ENCODE measurements at places on chromosomes 6 and 20. TPM values are rescaled to one million over a fixed set of nuclear protein-coding genes. Genes with fewer than 3 reads are reported as not detected.

SPATS1 gene
- polyA plus RNA-seq: not detected

GPR63 gene
- 3.5 TPM for polyA plus RNA-seq

CST2 gene
- not detected for polyA plus RNA-seq

DNA sequence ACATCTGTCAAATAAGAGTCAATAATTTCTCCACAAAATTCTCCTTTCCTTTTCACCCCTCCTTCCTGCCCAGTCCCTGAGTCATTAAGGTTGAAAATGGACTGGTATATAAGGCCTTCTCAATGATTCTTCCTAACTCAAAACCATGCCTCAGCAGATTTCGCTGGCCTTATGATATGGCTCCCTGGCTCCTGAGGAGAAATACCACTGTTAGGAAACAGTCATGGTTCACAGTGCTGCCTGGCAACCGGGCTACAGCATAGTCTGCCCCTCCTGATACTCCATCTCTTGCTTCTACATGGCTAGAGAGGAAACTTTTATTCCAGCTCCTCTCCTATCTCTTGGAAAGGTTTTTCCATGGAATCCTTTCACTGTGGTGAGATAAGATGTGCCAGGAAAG, 4.7 kb downstream of the UBE2J1 start:
- no peak for DNase-seq

GRCh38 chr20:13515796-13516558, 122.8 kb downstream of the TASP1 start:
- DNase-seq: no peak

DNA sequence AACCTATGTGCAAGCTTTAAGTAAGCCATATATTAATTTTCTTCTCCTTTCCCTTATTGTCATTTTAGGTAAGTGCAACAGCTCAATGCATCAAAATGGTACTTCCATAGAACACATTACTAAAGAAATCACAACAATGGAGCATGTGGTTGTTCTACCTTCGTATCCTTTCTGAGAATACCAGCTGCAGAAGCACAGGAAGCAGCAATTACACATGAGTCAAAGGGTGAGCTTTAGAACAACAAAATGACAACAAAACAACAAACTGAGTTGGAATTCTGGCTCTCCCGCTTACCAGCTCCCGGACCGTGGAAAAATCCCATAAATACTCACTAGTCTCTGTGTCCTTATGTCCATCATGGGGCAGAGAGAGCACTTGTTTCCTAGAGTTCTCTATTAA, 108.9 kb downstream of the BCAS1 start:
- DNase-seq: no peak

GRCh38 chr6:109343518-109343917, 38.7 kb downstream of the CD164 start:
- no peak for DNase-seq

DNA sequence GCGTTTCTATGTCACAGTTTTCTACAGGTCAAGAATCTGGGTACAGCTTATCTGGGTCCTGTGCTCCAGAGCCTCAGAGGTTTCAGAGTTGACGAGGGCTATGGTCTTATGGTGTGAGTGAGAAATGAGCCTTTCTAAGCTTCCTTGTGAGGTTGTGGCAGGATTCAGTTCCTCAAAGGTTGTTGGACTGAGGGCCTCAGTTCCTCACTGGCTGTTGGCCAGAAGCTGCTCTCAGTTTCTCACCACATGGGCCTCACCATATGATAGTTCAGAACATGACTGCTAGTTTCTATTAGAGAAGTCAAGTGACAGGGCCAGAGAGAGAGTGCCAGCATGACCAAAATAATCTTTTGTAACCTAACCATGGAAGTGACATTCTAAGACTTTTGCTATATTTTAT, 96.1 kb downstream of the NUS1 start:
- DNase-seq: no peak

DNA sequence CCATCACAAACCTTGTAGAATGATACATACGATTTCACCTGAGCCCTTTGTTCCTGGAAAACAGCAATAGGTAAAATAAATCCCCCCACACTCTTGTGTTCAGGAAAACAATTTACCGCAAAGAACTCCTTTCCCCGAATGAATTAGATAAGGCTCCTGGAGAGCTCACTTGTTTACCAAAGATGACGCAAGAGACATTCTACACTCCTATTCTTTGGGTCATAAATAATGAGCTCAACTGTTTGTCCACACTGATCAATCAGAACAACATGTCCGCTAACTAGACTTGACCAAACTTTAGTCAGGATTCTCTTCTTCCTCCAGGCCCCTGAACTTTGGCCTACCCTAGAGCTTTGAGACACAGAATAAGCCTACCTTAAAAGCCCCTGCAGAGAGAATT, 271.9 kb upstream of the OPRM1 start:
- DNase-seq: no peak

DNA sequence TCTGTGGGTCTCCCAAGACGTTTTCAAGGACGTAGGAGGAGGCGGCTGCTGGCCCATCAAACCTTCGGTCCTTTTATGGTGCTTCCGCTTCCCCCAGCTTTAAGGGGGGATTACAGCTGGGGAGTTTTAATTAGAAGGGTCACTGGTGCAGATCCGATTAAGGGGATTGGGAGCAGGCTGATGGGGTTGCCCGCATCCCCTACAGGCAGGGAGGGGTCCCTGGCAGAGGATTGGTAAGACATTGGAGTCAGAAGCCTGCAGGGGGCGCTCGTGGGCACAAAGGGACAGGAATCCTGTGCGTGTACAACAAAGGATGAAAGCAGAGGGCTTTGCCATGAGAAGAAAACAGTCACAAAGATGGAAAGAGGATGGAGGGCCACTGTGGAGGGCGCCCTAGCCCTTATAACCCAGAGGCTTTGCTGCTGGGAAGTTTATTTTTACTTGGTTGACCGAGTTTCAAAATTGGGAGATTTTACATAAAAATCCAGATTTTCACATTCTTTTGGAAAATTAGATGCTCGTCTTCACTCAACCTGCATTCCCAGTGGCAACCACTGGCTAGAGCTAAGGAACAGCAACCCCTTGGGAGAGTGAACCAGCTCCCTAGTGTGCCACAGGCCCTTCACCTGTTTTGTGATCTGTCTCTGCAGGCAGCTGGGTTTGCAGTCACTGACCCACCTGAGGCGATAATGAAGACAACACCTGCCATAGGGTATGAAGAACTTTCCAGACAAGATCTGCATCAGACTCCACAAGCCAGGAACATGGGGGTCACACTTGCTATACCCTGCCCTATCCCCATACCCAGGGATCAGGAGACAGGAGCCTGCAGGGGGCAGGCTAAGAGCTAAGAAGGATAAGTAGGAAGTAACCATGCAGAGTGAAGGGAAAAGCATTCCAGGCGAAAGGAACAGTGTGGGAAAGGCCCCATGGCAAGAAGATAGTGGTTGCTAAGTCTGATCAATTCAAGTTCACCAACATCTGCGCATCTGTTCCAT, 97.7 kb downstream of the KCNB1 start:
- DNase-seq: no peak

DNA sequence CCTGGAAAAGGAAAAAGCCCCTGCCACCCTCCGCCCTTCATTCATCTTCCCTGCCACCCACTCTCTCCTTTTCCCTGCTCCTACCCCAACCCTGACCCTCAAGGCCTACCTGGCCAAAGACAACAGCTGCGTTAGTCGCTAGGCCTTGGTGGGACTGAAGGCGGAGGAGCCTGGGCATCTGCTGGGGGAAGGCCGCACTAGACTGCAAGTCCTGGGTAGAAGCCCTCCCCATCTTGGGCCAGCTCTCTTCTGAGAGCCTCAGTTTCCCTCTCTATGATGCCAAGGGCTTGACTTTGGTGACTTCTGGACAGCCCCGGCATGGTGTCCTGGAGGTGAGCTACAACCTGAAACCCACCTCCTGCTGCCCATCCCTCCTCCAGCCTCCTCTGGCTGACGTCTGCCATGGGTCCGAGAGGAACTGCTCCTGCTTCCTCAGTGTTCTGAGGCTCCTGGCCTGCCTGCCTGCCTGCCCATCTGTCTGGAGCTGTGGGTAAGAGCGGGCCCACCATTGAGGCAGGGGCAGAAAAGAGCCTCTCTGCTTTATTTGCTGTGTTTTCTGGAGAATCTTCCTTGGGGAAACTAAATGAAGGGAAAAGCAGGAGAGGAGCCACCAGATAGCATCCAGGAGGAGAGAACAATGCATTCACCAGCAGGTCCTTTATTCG, 7.5 kb upstream of the FOXC1 start:
- no peak for DNase-seq

DNA sequence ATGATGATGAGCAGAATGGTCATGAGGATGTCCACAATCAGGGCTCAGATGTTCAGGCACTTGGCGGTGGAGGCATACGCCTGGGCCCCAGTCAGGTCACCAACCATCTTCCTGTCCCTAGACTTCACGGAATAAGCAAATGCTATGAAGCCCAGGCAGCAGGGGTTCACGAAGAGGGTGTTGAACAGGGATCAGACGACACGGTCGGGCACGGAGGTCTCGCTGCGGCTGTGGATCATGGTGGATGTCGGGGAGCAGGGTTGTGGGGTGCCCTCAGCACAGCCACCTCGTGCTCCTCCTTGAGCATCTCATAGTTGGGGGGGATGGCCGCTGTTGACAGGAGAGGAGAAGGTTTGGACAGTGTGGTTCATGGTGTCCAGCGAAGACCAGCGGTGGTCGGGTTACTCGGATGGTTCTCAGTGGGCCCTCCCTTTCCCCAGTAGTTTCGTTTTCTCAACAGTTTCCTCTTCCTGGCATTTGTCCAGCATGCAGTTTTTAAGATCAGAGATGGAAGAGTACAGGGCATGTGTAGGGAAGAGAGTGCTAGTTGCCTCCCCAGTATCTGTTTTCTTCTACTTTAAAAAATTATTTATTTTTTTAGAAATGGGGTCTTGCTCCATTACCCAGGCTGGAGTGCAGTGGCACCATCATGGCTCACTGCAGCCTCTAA, 20.3 kb upstream of the SPDEF start:
- no peak for DNase-seq

- DNase-seq: no peak
Observed at GRCh38 chr6:53984163-53984562, 127.1 kb upstream of the MLIP start.
